ENCODE measurements at places on chromosomes 5 and 9.

GRCh38 chr9:106707738-106708474 lies 155.1 kb upstream of the ZNF462 start:
- no peak for DNase-seq

GRCh38 chr9:87160148-87161102 lies 213.1 kb upstream of the GAS1 start:
- no peak for DNase-seq

- DNase-seq, result no peak
Observed at GRCh38 chr5:133117166-133117911, 65.5 kb downstream of the HSPA4 start.

- DNase-seq, result no peak
Observed at GRCh38 chr9:31604531-31604930, 779.9 kb upstream of the ACO1 start.

GRCh38 chr9:7500521-7500920 lies 299.1 kb downstream of the DMAC1 start:
- no peak for DNase-seq

GRCh38 chr9:131720330-131720729 lies 19.5 kb downstream of the RAPGEF1 start:
- DNase-seq, result no peak

GRCh38 chr5:169862391-169862811 lies 117.9 kb downstream of the INSYN2B start:
- no peak for DNase-seq

GRCh38 chr9:37422289-37423104 lies at the start of gene GRHPR:
Gene GRHPR, plus strand, starts transcription at chr9:37422696. Its CDS starts 55 bp downstream, at chr9:37422751.
- DNase-seq, result peak; percentile 82
